HEK293T (cell line): ENCODE measurements at places on chromosomes 1 and 21.

DNA sequence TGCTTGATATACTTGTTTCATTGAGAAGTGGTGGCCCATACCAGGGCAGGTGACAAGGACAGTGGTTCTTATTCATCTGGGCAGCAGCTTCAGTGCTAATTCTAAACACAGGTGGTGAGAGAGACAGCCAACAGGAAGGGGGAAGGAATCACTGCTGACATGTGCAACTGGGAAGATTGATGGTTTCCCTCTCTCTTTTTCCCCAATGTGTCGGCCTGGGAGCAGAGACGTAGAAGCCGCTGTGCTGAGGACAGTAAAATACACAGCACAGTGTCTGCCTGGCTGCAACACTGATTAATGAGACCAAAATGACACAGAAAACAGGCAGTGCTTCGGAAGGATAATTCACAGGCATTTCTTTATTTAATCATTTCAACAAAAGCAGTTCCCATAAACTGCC lies 48.8 kb downstream of the WARS2 start:
- no peak for DNase-seq

- DNase-seq = no peak
These were observed 247.9 kb downstream of the GRIK1 start for GRCh38 chr21:29691616-29692491.

GRCh38 chr1:168430321-168430720 lies 113.5 kb downstream of the XCL2 start:
- DNase-seq = no peak

DNA sequence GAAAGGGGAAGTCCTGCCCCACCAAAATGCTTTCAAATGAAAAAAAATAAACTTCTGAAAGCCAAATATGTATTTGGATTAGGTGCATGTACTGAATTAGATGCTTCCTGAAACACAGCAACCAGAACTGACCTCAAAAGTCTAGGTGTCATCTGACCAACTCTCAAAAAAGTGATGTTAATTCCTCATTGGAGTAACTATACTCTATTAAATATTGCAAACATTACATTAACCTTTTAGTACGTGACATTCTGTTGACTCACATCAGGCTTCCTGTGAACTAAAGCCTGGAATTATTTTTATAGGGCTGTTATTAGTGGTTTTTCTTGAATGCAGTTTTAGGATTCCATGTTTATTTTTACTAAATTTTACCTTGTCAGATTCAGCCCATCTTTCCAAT lies 73.5 kb downstream of the ASTN1 start:
- no peak for DNase-seq

DNA sequence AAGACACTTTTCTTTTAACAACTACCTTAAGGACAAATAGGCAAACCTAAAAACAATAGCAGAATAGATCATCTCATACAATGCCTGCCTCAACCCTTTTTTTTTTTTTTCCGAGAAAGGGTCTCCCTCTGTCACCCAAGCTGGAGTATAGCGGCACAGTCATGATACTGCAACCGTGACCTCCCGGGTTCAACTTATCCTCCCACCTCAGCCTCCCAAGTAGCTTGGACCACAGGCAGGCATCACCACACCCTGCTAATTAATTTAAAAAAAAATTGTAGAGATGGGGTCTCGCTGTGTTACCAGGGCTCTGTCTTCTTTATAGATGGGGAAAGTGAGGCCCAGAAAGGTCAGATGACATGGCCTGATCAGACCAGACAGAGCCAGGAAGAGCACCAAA lies 7.9 kb downstream of the SH3BGRL3 start:
- DNase-seq = no peak

GRCh38 chr1:60989749-60990713 lies 92.3 kb upstream of the NFIA start:
- DNase-seq = no peak

DNA sequence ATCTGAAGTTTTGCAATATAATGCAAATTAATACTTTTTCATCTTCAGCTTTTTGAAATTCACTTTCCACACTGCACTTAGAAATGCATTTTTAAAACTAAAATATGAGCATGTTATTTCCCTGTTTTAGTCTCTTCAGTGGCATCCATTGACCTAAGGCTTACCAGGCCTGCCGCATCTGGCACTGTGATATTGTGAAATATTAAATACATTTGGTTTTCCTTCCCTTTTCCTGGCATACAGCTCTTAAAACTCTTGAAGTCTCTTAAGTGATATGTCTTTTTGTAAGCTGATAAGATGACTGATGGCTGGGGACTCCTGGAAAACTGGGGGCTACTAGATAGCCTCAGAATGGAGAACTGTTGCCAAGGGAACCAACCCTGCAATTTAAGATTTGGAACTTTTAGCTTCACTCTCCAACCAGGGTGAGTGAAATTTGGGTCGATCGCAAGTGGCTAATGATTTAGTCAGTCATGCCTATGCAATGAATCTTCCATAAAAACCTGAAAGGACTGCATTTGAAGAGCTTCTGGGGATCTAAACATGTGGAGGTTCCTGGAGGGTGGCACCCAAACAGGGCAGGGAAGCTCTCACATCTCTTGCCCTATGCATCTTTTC lies 75.5 kb upstream of the PDC start:
- DNase-seq = no peak

DNA sequence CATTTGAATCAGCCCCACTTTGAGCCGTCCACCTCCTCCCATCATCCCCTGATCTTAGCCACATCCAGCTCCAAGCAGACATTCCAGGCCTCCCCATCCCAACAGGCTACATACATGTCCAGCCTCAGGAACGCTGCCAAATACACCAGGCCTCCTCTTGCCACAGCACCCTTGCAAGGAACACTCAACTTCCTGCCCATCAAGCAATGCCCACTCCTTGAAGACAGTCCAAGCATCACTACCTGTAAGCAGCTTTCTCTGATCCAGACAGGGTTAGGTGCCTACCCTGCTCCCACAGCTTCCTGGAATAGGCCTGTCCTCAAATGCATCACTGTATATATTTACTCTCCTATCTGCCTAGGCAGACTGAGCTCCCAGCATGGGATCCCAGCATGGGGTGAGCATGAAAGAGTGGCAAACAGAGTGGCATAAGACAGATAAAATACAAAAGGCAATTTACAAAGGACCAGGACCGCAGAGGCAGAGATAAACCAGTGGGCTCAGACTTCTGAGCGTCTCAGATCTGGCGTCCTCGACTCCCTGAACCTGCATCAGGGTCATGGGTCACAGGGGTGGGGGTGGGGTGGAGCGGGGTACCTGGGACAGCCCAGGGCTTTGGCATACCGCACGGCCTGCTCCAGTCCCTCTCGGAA lies 816 bp downstream of the HYI start:
- peak; percentile 16 for DNase-seq

GRCh38 chr1:234879147-234880080 lies 249.2 kb downstream of the TOMM20 start:
- no peak for DNase-seq

GRCh38 chr1:225435487-225435886 lies 7.6 kb upstream of the LBR start:
- no peak for DNase-seq

- DNase-seq = no peak
These were observed 20.5 kb downstream of the PLA2G4A start for GRCh38 chr1:186849271-186849671.

DNA sequence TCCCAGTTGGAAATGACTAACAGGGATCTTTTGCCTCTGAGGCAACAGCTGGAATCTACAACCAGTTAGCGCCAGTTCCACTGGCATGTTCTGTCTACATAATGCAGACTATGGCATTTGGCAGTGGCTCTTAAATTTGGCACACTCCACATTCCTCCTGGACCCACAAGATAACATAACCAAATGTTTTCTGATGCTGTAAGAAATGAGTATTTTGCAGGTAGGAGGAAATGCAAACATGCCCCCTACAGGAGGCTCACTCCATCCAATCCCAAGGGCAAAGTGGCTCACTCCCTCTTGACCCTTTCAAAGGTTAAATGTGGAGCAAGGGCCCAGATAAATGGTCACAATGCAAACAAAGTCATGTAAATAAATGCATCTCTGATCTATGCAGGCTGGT lies 129.2 kb upstream of the PROX1 start:
- DNase-seq = no peak

DNA sequence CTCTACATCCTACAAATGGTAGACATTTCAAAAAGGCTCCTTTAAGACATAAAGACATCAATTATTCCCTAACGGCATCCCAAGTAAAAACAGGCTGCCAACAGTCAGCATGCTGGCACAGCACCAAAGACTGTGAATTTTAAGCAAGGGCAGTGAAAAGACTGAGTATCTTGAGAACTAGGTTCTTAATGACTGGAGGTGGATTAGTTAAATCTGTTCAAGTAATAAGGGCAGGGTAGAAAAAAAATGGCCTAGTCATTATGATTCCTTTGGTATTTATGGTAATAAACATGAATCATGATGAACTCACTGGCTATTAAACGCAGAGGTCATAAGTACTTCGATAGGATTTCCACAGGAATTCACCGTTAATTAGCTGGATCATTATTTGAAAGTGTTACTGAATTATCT lies 75.2 kb downstream of the KIFAP3 start:
- no peak for DNase-seq

- DNase-seq = no peak
These were observed 17.0 kb upstream of the SH2D2A start for GRCh38 chr1:156833603-156834002.

- DNase-seq = no peak
These were observed 92.5 kb downstream of the ITSN1 start for GRCh38 chr21:33734818-33735217.

DNA sequence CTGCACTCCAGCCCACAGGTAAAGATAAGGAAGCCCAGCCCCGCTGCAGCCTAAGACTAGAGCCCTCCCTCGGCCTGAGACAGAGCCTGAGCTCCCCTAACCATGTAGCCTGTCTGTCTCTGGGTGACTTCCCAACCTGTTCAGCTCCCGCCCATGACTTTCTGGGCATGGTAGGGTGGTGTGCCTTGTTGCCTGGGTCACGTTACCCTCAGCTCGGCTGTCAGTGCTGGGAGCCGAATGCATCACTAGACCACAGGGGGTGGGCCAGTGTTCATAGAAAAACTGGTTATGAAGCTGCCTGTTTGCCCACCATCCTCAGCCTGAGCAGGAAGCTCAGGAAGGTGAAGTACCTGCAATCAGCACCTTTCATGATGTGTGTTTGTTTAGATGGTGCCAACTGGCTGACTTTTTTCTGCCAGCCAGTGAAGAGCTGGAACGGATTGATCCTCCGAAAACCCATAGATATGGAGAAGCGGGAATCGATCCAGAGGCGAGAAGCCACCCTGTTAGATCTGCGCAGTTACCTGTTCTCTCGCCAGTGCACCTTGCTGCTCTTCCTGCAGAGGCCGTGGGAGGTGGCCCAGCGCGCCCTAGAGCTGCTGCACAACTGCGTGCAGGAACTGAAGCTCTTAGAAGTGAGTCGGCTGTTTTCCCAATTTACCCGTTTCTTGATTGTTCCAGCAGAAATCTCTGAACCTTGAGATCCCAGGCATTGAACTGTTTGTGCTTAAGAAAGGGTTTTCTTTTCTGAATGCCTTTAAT lies 43.9 kb upstream of the PWP2 start:
- DNase-seq = no peak

DNA sequence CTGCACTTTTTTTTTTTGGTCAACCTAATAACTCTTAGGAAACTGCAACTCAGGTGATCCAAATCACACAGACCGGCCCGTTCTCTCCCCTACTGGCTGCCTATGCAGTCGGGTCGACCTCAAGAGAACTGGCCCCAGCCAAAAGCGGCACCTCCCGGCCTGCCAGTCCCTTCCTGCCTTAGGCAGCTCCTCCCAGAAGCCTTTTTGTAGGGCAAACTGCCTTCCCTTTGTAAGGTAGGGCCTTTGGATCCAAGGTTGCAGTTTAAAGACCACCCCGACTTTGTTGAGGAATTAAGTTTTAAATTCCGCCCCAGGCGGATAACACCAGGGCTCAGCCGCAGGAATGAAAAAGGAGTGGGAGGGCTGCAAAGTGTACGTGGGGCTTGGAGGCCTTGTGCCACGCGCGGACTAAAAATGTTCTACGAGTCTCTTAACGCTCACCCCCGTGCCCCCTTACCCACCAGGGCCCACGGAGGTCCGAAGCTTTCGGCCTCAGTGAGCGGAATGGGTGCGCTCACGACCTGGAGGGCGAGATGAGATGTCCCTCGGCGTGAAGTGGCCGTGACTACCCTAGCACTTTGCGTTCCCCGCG lies 642 bp upstream of the ST3GAL3 start:
- DNase-seq = peak; percentile 21

- DNase-seq = no peak
These were observed 232.9 kb upstream of the SGIP1 start for GRCh38 chr1:66300972-66301451.
